ENCODE measurements at places on chromosomes 13 and 19. TPM values are rescaled to one million over a fixed set of nuclear protein-coding genes. Genes with fewer than 3 reads are reported as not detected.

CGB2 gene
- total RNA-seq, result not detected

GRCh38 chr19:41172297-41173164, 20.5 kb upstream of the CYP2S1 start:
- no peak for DNase-seq

GTF3A gene
- 169 TPM for total RNA-seq

ZNF729 gene
- 0.08 TPM for total RNA-seq

- peak; percentile 36 for DNase-seq
These were observed 714 bp downstream of the POLRMT start for GRCh38 chr19:632579-633067.

DNA sequence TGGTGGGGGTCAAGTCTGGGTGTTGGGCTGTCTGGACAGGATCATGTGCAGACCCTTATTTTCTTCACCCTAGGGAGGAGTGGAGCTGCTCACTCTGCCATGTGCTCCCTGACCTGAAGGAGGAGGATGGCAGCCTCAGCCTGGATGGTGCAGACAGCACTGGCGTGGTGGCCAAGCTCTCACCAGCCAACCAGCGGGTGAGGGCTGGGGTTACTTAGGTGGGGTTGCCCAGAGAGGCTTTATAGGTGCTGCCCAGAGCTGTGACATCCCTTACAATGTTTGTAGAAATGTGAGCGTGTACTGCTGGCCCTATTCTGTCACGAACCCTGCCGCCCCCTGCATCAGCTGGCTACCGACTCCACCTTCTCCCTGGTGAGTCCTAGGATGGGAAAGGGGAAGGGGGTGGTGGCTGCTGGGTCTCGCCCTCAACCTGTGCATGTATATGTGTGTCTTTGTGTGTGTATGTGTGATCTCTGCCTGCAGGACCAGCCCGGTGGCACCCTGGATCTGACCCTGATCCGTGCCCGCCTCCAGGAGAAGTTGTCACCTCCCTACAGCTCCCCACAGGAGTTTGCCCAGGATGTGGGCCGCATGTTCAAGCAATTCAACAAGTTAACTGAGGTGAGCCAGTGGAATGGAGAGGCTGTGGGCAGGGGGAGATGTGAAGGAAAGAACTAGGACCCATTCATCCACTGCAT, 5.1 kb downstream of the CHMP2A start:
- no peak for DNase-seq

DNA sequence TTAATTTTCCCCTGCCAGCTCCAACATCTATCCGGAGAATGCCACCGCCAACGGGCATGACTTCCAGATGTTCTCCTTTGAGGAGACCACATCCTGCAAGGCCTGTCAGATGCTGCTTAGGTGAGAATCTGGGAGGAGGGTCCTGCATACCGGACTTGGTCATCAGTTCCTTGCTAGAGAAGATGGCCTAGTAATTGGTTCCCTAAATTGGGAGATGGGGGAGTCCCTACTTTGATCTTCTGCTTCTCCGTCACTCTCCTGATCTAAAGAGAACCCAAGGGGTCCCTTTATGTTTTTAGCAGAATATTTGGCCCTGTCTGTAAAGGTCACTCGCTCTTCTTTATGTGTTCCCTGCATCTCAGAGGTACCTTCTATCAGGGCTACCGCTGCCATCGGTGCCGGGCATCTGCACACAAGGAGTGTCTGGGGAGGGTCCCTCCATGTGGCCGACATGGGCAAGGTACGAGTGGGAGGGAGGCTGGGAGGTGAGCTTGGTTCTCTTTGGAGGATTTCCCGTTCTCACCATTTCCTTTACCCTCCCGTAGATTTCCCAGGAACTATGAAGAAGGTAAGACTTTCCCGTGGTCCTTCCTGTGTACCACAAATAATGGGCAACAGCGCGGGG, 54.1 kb upstream of the ADGRE1 start:
- DNase-seq, result no peak

MEF2B gene
- not detected for total RNA-seq

DNA sequence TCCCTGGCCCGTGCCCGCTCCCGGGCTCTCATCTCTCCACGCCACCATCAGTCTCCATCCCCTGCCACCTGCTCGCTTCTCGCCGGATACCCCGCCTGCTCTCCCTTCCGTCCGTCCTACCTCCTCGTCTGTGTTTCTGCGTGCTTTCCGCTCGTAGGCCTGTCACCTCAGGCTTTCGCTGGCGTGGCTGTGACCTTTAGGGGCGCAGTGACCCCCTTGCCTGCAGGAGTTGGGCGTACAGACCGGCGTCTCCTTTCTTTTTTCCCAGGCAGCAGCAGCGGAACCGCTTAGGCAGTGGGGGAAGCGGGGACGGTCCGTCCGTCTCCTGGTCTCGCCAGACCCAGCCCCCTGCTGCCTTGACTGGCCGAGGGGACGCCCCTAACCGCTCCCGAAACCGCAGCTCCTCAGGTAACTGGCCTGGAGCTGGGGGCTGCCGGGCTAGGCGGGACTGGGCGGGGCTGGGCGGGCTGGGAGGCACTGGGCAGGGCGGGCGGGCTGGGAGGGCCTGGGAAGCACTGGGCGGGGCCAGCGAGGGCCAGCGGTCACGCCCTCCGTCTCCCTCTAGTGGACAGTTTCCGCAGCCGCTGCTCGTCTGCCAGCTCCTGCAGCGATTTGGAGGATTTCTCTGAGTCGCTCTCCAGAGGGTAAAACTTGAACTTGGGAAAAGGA, 6.3 kb downstream of the PGLYRP1 start:
- DNase-seq, result peak; percentile 39

DNA sequence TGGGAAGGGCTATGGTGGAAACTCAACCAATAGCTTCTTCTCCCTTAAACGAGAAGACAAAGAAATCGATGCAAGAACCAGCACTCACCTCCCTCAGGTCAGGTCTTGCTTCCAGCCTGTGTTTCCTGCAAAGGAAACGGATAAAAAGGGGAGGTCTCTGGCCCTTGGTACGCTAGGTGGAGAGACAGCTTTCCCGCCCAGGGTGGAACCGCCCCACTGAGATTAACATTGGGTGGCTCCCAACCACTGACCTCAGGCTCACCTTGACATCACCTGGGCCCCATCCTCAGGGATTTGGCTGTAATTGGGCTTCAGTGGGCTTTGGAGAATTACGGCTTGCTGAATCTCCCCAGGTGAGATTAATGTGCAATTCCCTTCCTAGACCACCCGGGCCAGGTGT, at the start of gene NLRP7:
Gene NLRP7 (minus strand): TSS at position 150 of the 400 bp plus-strand sequence.
- DNase-seq, result no peak

PLPP2 gene
- 138 TPM for total RNA-seq

PGLYRP1 gene
- total RNA-seq, result not detected

ITGBL1 gene
- 6.9 TPM for total RNA-seq

All from H4 (cell line).